ENCODE measurements at places on chromosomes 7 and 10. TPM values are rescaled to one million over a fixed set of nuclear protein-coding genes. Genes with fewer than 3 reads are reported as not detected.

Gene ASZ1
- total RNA-seq: not detected

Gene AKR1B15
- total RNA-seq: 39.2 TPM

Gene SLC18A3
- total RNA-seq: not detected

Gene RADIL
- 1.6 TPM for total RNA-seq

Gene SPDYE2
- total RNA-seq: not detected

Gene GJC3
- total RNA-seq: 0.27 TPM

Gene ETV1
- total RNA-seq: 2.7 TPM

Gene TSPAN15
- 102 TPM for total RNA-seq

Gene SPAM1
- total RNA-seq: not detected

Gene CPXM2
- not detected for total RNA-seq

Gene INHBA
- 0.50 TPM for total RNA-seq

Gene ABCB4
- not detected for total RNA-seq

Gene SLC26A5
- total RNA-seq: not detected

Gene CPVL
- total RNA-seq: 0.20 TPM

Gene GDF2
- total RNA-seq: not detected

Gene AKR1E2
- 8.1 TPM for total RNA-seq

Gene HOXA9
- 0.73 TPM for total RNA-seq

Gene RSPH10B
- not detected for total RNA-seq

Gene VAX1
- total RNA-seq: 1.4 TPM

Gene PILRB
- 31.7 TPM for total RNA-seq

Gene CYP2E1
- total RNA-seq: not detected

Gene FOXP2
- total RNA-seq: not detected

Gene PRSS37
- not detected for total RNA-seq

Gene ADAMTS14
- total RNA-seq: 0.12 TPM

Gene PRKG1
- not detected for total RNA-seq

Gene PRPS1L1
- total RNA-seq: not detected

Gene CDK14
- 0.12 TPM for total RNA-seq

Gene NPSR1
- total RNA-seq: not detected

Gene APBB1IP
- 11.1 TPM for total RNA-seq

Gene PNLIPRP3
- total RNA-seq: not detected

Gene AKR1C8
- not detected for total RNA-seq
